ENCODE measurements at places on chromosomes 2 and 18.

DNA sequence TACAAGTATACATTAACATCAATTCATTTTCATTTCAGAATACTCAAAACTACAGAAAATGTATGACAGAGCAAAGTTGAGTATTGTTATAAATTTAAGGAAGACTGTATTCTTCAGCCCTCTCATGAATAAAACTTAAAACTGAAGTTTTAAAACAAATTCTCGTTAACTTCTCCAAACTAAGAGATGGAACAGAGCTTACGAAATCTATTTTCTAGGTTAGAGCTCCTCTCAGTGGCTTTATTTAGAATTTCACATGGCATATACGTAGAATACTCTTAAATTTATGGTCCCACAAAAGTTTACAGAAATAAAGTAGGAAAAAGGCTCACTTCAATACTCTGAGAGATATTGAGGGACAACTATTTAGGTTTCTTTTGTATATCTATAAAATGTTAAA is 612.1 kb downstream of the KCNJ3 start:
- DNase-seq = no peak

DNA sequence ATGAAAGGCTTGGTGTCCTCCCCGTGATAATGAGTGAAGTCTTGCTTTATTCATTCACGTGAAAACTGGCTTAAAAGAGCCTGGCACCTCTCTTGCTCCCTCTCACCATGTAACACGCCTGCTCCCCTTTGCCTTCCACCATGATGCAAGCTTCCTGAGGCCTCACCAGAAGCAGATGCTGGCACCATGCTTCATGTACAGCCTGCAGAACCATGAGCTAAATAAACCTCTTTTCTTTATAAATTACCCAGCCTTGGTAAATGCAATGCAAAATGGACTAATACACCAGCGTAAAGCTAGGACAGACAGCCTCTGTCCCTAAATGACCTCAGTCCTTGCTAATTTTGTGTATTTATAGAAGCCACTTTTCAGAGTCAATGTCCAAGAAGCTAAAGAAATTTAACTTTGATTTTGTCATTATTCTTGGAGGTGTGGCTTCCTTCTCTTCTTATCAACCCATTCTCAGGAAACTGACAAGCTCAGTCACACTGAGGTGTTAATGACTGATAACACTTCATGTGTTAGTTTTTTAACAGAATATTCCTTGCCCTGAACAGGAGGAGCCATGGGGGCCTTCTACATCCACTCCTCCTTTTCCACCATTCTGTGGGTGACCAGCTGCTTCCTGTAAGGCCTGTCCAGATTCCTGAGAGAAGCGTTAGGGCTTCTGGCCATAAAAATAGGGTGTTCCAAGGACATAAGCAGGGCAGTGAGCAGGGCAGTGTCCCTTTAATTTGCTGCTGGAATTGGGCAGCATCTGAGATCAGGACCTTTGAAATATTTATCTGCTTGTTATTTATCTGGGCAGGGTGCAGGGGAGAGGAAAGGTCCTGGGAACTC is 38.0 kb upstream of the EPAS1 start:
- no peak for DNase-seq

DNA sequence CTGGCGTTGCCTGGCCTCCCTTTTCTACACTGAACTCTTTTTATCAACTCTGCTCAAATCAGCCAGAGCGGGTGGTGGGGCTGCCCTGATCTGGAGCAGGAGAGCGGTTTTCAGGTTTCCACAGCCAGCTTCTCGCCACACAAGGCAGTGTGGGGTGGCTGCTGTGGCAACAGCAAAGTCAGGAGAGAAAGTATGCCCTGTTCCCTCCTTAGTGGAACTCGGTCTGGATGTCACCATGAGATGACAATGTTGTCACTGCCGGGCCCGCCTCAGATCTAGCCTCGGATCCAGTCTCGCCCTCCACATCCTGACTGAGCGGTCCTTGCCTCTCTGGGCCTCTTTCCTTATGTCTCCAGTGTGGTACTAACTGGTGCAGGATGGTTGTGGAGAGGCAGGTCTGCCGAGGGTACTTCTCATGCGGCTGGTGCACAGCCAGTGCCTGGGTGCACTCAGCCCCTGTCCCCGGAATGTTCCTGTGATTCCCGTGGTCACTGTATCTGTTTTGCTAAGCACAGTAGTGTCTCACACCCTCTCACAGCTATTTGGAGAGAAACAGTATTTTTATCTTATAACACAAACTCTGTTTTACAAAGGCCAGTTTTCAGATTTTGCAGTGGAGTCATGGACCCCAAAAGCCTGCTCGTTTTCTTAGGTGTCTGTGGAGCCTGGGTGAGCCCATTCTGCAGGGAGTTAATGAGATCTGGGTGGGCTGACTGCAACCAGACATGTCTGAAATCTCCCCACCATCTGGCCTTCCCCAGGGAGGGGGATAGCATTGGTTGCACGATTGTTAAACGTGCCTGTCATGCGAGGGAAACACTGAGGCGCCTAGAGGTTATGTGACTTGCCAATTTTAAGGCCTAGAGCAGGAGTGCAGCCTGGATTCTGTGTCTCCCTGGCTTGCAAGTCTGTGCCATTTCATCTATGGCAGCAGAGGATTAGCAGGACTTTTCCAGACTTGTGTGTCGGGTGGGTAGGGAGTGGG is 261.1 kb upstream of the AGAP1 start:
- no peak for DNase-seq

DNA sequence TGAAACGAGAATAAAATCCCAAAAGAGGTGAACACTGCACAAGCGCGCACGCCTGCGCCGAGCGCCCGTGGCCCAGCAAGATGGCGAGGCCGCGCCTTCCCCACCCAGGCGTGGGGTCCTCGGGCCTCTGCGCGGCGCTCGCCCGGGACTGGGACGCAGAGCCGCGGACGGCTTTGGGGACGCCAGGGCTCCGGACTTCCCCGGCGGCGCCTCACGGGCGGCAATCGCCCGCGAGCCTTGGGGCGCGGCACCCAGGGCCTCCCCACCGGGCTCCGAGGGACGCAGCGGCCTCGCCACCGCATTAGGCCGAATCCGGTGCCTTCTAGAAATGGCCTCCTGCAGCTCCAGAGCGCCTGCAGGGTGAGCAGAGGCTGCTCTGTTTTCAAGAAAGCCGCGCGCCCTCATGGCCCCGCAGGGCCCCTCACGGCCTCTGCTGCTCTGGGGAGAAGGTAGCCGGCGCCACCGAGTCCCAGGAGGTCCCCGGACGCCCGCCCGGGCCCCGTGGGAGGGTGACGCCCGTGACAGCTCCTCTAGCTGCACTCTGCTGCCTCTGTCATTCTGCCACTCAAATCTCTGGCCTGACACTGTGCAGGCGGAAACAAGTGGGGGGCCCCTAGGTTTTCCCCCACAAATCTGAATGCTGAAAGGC is 35.9 kb upstream of the POMC start:
- no peak for DNase-seq

- no peak for DNase-seq
These were observed 333.9 kb downstream of the BCL11A start for GRCh38 chr2:60219536-60219935.

GRCh38 chr2:16638946-16639345 is 26.7 kb downstream of the CYRIA start:
- DNase-seq = no peak

DNA sequence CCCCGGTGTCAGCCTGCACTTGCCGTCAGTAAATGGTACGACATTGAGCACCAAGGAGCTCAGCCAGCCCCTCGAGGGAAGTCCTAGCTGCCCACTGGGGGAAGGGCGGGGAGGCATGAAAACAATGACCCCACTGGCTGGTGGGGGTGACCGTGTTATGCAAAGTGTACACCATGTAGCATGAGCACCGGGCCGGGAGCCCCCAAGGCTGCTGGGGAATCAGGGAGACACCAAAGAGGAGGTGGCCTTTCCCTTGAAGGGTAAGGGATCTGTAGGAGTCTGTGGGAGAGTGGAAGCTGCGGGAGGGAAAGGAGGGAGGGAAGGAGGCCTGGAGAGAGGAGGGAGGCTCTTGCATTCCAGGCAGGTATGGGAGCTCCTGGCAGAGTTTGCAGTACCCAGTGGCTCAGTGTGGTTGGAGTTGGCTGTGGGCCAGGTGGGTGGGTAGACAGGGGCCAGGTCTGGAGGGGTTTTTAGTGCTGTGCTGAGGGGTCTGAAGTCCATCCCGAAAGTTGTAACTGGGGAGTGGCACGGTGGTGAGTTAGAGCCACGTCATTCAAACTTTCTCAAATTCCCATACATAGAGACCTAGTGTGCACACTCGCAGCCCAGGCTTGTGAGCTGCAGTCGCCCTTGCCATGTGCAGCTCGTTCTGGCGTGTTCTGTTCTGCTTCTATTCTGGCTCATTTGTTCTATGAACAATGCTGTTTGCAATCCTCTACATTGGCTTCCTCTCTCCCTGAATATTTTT is 22.4 kb downstream of the RRM2 start:
- DNase-seq = no peak

DNA sequence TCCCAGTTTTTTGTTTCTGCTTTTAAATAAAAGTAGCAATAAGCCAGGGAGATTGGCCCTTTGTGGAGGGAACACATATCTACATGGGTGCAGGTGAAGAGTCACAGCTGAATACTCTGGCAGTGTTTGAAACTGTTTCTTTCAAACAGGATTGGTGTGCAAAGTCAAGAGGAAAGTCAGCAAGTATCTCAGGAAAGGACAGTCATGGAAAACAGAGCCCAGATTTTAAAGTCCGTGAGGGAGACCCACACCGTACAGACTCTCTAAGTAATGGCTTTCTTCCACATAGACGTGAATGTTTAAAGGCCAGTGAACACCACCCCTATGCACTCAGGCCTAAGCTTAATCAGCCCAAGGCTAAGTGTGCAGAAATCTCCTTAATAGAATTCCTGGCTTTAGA is 95.3 kb downstream of the GFPT1 start:
- no peak for DNase-seq

- no peak for DNase-seq
These were observed 10.9 kb upstream of the RAPGEF4 start for GRCh38 chr2:172724724-172725123.

DNA sequence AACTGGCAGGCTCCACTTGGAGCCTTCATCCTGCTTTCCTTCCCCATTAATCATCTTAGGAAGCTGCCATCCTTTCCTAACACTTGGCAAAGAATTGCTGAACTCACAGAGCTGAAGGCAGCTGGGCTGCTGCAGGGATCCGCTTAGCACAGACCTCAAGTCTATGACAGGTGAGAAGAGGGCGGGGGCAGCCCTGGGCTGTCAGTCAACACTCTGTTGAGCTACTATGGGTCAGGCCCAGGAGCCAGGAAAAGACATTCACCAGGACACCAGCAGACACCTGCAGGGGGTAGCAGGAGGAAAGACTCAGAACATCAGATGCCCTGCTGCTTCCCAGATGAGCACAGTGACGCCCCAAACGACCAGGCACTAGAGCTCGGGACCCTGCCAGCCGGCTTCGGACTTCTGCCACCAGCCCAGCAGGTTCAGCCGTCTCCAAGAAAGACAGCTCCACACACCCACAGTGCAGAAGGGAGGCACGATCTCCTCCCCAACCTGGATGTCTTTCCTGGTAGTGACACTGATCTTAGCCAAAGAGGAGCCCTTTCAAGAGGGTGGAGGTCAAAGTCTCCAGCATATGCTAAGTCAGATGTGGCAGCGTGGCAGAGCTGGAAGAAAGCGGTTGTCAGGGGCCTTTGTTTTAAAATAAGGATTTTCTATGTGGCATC is 55.2 kb downstream of the SNORC start:
- no peak for DNase-seq

DNA sequence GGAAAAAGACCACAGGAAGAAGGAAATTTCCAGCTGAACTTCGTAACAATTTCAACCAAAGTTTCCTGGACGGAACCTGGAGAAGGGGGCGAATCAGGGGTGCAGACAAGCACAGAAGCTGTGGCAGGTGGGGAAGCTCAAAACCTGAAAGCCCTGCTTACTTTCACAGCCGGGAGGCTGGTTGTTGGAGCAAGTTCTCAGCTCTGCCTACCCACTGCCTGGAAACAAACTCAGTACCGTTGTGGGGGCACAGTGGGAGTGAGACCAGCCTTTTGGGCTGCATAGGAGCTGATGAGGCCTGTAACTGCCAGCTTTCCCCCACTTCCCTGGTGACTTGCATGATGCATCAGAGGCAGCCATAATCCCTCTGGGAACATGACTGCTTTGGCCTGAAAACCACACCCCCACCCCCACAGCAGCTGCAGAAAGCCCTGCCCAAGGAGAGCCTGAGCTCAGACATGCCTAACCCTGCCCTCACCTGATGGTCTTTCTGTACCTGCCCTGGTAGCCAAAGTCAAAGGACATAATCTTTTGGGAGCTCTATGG is 207.0 kb upstream of the VWC2L start:
- DNase-seq = no peak

GRCh38 chr2:156947261-156947660 is 310.2 kb upstream of the GALNT5 start:
- DNase-seq = no peak

DNA sequence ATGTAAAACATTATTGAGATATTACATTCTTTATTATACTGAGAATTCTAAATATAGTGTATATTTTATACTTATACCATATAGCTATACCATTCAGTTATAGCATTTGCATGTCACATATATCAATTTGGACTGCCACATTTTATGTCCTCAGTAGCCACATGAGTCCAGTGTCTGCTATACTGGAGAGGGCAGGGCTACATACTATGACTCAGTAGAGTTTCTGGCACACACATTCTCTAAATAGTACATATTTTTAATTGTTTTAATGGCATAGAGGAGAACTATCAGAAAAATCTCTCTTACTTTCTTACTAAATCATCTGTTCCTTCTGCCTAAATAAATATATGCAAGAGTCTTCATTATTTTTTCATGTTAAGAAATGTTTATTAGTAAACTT is 55.4 kb upstream of the COL5A2 start:
- DNase-seq = no peak

DNA sequence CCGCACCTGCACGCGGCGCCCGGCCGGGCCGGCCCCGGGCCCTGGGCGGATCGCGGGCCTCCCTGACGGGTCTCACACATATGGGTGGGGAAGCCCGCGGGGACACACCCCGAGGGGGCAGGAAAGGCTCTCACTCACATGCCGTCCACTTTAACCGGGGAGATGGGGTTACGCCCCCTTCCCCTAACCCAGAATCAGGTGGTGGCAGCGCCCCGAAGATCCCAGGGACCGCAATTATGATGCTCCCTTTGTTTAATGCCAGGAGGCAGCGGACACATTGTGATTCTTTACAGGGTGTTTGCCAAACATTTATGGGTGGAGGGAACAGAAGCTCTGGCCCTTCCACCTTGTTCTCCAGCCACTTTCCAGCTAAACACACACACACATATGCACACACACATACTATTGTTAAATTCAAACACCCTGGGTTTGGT is 424 bp upstream of the ANKRD44 start:
- no peak for DNase-seq
